Stimulated activated CD4-positive, alpha-beta T cell treated with anti-CD3 and anti-CD28 coated beads, Interleukin-1b, Interleukin-23, amount 100 ng/mL, for 48 hours (primary cell): ENCODE measurements at places on chromosomes 6 and 20.

DNA sequence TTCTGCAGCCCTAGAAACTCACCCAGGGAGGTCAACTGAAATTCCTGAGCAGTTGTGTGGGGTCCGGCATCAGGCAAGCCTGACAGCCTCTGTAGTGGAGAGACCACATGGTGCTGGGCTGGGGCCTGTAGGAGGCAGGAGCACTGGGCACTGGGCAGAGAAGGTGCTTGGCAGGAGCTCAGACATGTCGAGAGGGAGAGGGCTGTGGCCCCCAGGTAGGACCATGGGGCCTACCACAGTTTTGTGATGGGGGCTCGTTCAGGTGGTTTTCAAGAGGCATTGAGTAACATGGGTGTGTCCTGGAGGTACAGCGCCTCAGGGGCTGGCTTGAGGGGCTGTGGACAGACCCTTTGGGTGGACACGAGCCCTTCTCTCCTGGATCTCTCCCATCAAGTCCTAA lies 15.9 kb downstream of the SLC22A23 start:
- DNase-seq, result no peak

- no peak for DNase-seq
These were observed 60.7 kb downstream of the SYNJ2 start for GRCh38 chr6:158042245-158042798.

DNA sequence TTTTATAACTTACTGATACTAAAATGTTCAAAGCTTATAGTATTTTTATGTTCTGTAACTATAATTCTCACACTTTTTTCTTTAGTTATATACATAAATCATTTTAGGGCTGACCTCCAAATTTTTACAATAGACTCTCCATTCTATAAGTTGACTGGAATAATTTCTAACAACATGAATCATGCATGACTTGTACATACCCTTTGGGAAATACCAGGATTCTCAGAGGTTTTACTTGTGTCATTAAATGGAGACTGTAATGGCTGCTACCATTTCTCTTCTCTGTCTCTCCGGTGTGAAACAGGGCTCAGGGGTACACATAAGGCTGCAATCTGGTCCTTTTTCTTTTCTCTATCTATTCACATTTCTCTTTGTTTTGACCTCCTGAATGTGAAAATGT lies 222.2 kb upstream of the FLRT3 start:
- no peak for DNase-seq

GRCh38 chr20:39155971-39156370 lies 193.8 kb downstream of the DHX35 start:
- DNase-seq, result no peak

DNA sequence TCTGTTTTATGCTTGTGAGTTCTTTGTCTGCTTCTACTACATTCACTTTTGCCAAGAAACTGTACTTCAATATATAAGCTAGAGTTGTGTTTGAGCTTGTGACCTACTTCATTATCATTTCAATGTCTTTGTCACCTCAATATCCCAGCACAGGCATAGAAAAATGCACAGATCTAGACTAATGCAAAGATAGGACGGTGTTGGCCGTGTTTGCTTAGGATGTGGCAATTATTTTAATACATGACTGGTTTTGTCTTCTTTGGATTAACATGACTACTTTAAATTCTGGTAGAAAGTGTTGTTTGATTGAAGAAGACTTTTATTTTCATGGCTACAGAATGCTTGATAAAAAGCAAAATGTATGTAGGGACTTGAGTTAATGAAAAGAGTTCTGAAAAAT lies 1075.0 kb upstream of the GJE1 start:
- no peak for DNase-seq

GRCh38 chr6:138526822-138527235 lies 27.5 kb upstream of the NHSL1 start:
- no peak for DNase-seq
